Activated gamma-delta T cell treated with Interleukin-2 at 50 U/mL for 16 hours (primary cell): ENCODE measurements at places on chromosomes 11 and 22.

DNA sequence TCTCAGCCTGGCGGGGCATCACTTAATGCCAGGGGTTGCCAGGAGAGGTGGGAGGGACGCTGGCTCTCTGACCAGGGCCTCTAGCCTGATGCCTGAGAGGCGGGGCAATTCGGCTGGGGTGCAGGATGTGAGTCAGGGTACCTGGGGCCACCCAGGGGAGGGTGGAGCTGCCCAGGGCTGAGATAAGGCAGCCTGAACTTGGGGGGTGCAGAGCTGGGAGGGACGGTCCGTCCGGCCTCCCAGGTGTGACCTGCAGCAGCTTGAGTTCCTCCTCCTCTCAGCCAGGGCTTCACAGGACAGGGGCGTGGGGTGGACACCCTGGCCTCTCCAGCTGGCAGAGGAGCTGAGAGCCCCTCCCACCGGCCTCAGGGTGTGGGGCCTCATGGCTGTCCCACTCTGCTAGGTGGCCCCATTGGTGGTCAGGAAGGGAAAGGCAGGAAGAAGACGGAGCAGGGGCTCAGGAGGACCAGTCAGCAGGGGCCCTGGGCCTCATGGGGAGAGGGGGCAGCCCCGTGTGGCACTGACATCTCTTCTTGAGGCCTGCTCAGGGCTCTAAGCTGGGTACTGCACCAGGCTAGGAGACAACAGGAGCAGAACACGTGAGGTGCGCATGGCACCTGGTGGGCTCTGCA lies 942 bp upstream of the RPS6KA4 start:
- peak; percentile 58 for DNase-seq

DNA sequence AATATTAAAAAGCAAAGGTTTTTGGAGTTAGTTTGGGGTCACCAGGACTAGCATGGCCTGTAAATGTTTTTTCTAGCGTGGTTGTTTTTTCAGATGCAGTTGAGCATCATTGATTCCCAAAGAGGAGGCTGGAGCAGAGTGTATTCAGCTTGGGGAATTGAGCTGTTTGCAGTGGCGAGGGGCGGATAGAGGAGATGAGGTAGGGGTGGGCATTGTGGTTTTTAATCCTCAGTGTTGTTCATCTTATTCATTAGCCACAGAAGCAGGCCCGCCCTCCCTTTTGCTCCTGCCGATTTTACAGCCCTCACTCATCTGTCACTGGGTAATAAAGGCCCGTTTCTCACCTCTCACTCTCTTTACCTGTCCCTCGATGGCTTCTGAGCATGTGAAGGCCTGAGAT lies 51.4 kb downstream of the NF2 start:
- DNase-seq = no peak

DNA sequence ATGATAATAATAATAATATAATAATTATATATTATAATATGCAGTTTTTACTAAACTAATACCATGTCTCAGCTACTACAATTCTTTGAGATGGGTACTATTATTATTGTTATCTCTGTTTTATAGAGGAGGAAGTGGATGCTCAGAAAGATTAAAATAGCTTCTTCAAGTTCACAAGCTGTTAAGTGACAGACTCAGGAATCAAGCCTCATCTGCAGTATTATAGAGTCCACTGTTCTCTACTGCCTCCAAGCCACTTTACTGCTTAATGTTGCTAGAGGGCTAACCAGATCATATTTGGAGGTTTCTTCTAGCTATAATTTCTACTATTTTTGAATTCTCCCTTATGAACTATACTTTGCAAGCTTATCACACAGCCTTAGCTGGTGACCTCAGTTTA lies 62.7 kb downstream of the CSTPP1 start:
- DNase-seq = no peak

DNA sequence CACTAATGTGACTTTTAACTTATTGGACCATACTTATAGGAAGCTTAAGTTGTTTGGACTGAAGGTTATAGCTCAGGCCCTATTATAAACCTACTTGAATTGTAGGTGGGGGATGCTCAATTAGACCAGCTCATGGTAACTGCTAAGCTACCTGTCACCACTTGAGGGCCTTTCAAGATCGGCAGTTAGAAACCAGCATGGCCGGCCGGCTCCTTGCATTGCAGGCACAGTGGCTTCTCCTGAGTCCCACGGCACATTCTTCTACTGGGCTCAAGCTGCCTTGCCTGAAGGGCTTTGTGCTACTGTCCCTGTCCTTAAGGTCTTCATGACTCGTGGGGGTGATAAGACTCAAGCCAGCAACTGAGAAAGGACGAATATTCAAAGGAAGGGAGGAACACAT lies 70.8 kb downstream of the TBC1D22A start:
- DNase-seq = no peak

DNA sequence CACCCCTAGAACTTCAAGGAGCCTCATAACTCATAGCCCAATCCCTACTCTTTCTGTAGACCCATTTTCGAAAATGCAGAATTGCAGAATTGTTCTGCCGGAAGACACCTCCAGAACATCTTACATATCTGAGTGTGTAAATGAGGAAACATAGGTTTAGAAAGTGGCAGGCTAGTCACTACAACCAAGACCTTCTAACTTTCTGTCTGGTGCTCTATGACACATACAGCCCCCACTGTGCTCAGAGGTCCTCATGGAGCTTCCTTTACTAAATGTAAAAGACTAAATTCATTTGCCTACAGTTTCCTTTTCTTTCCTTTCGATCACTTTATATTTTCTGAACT lies 132.1 kb upstream of the DDI1 start:
- DNase-seq = no peak

GRCh38 chr22:29793396-29793795 lies 26.2 kb downstream of the UQCR10 start:
- DNase-seq = no peak

- no peak for DNase-seq
Measured at GRCh38 chr22:22689621-22690345, 45.4 kb downstream of the GGTLC2 start.
